ENCODE measurements at places on chromosomes 12 and 14.

DNA sequence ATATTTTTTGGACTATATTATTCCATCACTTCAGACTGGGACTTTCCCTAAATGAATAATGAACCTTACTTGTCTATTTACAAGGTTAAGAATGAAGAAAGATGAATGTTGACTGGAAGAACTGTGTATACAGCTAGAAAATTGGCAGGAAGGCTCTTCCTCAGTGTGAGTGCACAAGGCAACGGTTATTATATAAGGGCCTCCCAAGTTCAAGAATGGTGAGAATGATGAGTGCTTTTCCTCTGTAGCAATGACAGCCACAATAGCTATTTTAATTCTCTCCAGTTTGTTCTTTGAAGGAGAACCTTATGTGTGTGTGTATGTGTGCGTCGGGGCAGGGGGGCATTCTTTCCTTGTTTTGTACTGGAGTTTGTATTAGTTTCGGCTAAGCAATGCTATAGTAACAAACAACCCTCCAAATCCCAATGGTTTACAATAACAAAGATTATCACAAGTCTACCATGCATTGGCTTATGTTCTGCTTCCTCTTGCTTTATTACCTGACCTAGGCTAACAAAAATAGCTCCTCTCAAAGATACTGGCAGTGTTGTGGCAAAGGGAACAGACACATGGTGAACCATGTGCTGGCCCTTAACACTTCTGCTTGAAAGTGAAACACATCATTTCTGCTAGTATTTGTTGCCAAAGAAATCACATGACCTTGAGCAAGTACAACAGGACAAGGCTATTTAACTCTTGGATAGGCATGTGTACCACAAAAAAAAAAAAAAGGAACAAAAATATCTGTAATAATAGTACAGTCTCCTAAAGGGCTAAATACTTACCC is 139.5 kb downstream of the RMST start:
- no peak for DNase-seq

GRCh38 chr12:94560431-94561221 is 89.7 kb downstream of the TMCC3 start:
- DNase-seq: peak; percentile 35

DNA sequence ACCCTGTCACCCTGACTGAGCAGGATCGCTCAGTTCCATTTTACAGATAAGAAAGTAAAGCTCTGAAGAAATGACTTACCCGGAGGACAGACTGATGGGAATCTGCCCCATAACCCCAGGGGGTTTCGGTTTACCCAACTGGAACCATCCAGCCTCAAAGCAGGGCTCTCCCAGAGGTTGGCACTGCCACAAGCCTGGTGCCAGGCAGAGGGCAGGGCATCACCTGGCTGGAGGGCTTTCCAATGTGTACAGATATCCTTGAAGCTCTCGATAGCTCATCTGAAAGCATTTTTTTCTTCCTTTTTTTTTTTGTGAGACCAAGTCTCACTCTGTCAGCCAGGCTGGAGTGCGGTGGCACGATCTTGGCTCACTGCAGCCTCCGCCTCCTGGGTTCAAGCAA is 33.2 kb downstream of the STON2 start:
- no peak for DNase-seq

- DNase-seq: no peak
These were observed 73.3 kb downstream of the PTHLH start for GRCh38 chr12:27899151-27899661.

GRCh38 chr12:83461336-83461935 is 774.7 kb downstream of the TMTC2 start:
- DNase-seq: no peak

DNA sequence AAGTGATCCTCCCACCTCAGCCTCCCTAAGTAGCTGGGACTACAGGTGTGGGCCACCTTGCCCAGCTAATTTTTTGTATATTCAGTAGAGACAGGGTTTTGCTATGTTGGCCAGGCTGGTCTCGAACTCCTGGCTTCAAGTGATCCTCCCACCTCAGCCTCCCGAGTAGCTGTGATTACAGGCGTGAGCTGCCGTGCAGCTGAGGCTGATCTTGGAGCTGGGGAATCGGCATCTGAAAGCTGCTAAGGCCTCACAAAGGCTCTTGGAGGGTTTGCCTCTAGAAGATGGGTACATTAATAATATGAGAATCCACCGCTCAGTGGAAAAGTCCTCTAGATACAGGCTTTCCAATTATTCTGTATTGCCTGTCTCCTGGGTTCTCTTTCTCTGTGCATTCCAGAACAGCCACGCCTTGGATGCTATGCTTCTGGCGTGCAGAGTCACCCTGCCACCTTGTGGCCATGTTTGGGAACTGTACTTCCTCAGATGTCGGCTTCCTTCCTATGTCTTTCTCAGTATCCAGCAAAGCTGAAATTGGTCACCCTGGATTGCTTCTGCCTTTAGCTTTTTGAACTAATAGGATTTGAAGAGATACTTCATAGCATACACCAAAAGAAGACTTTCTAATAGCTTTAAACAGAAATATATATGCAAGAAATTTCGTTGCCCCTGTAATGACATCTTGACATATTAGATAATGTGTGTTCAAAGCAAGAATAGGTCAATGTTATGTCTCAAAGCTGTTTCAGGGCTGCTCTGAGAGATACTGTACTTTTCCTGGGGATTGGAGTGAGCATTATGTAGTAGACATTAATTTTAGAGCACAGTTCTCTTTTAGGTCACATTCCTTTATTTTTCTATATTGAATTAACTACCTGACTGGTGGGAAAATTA is 75.4 kb downstream of the SNAPC1 start:
- peak; percentile 80 for DNase-seq

DNA sequence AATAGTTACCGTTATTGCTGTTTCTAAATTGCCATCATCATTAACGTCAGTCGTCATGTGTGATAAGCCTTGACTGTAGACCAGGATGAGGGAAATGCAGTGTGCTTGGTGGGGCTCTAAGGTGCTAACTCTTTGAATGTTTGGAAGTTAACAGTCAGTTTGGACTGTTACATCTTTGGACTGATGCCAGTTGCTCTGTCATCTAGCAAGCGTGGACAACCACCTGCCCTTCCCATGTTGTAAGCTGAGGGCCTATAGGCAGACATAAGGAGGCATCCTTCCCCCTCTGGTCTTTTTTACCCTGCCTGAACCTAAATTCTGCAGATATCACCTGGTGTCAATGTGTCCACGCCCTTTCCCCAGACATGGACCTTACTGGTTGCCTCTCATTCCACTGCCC is 94.4 kb downstream of the PPP2R5C start:
- DNase-seq: no peak

- no peak for DNase-seq
These were observed 7.1 kb downstream of the NCOR2 start for GRCh38 chr12:124560146-124560890.

DNA sequence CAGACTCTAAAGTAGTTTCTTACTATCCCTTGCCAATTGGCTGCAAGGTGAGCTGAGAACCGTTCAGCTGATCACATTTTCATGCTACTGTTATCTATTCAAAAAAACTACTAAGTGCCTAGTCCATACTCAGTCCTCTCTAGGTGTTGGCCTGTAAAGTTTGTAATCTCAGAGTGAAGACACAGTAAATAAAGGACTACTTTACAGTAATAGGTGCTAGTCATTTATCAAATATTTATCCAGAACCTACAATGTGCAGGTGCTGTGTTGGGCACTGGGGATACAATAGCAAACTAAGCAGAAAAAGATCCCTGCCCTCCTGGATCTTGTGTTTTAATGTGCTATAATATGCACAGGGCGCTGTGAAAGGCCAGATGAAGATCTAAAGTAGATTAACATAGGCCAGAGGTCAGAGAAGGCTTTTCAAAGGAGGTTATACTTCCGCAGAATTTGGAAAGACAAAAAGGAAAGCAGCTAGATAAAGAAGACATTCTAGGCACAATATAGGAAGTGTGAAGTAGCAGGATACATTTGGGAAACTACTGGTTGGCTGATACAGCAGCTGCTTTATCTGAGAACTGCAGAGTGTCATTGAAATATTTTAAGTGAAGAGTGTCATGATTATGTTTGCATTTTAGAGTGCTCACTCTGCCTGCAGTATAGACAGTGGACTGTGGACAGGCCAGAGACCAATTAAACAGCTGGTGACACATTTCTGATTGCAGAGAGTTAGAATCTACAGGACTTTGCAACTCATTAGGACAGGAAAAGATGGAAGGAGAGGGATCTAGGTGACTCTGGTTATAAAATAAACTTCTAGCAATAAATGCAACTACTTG is 8.0 kb upstream of the ACTR10 start:
- DNase-seq: no peak

- no peak for DNase-seq
These were observed 410.6 kb upstream of the SOX5 start for GRCh38 chr12:24360057-24360456.

- no peak for DNase-seq
These were observed 72.5 kb upstream of the SLC38A2 start for GRCh38 chr12:46445093-46445492.

GRCh38 chr12:122987086-122987951 is 6.8 kb downstream of the ARL6IP4 start:
- no peak for DNase-seq

- no peak for DNase-seq
These were observed 4.7 kb downstream of the TDRD9 start for GRCh38 chr14:103932791-103933490.

GRCh38 chr12:122309564-122310121 is 43.3 kb upstream of the VPS33A start:
- no peak for DNase-seq

DNA sequence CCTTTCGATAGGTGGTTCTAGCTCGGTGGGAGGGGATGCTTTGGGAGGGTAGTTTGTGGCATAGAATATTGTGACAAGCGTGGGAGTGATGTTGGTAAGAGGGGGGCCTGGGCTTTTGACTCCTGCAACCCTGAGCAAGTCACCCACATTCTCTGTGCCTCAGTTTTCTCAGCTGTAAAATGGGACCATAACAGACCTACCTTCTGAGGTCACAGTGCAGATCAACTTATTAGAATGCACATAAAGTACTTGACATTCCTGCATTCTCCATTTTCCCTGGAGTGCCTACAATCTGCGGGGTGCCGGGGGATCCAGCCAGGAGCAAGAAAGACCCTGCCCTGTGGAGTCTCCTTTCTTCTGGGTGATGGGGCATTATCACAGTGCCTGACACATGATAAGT is 63.2 kb downstream of the SLC24A4 start:
- DNase-seq: no peak

- no peak for DNase-seq
These were observed 10.6 kb downstream of the CEP128 start for GRCh38 chr14:80930836-80931389.

DNA sequence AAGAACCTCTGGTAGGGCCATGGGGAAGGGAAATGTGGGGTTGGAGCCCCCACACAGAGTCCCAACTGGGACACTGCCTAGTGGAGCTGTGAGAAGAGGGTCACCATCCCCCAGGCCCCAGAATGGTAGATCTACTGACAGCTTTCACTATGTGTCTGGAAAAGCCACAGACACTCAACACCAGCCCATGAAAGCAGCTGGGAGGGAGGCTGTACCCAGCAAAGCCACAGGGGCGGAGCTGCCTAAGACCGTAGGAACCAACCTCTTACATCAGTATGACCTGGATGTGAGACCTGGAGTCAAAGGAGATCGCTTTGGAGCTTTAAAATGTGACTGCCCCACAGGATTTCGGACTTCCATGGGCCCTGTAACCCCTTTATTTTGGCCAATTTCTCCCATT is 97.8 kb downstream of the HMGA2 start:
- DNase-seq: no peak

GRCh38 chr14:37597538-37597913 is 2.1 kb downstream of the TTC6 start:
- DNase-seq: no peak

DNA sequence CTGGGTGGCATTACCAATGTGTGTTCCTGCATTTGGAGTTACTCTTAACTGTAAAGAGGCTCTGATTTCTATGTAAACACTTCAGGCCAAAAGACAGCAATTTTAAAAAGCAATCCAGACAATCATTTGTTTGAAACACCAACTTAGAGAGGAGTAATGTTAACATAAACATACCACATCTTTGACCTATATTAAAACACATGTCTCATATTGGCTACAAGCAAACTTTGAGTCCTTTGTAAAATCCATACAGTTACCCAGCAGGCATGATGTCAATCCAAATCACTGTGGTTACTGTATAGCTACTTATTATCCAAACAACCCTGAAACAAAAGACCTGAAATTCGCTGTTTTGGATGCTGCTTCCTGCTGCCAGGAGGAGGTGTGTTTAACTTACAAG is 7.5 kb upstream of the G2E3 start:
- no peak for DNase-seq

DNA sequence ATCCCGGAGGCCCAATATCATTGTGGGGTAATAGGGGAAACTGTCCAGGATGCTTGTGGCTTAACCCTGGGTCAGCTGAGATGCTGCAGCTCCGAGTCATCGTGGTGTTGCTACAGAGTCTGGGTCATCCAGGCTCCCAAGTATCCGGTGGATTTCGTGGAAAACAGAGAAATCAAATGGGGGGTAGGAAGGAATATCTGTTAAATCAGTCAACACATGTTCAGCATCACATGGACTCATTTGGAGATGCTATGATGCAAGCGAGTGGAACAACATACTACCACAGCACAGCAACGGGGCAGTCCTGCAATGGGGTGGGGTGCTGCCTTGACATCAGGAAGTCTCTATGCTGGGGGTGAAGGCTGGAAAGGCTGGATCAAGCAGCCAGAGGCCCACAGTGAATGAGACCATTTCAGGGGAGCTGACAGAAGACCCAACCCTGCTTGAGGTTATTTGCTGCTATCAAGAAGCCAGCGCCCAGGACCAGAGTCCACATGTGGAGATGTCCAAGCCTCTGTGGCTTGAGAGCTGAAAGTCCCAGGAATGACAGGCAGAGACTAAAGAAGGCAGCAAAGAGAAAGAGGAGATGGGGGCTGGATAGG is 22.9 kb downstream of the VDR start:
- DNase-seq: no peak

GRCh38 chr14:86672080-86672479 is 1142.1 kb downstream of the FLRT2 start:
- DNase-seq: no peak

DNA sequence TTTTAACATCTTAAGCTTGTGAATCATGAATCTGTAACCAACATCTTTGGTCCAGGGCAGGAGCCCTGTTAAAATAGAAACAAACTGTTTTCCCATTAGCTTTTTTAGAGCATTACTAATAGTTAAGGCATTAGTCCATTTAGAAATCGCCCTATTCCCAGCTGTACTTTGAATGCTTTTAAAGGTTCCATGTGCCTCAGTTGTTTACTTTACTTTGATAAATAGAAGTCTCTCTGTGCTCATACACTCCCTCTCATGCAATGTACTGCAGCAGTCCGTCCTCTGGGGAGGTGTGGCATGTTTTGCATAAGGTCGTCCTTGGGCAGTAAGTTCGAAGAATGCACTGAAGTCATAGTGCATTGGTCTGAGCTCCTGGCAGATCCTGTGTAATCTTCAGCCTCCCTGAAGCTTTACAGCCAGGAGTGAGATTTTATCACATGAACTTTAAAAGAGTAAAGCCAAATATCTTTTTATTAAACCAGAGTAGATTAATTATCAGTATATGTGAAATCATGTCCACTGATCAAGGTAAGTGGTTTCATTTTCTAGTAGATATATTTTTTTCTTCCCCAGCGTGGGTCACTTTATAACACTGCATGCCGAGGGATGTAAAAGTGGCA is 134.7 kb downstream of the FGD4 start:
- DNase-seq: peak; percentile 1

- no peak for DNase-seq
These were observed 16.1 kb downstream of the HCAR2 start for GRCh38 chr12:122687086-122687485.

All from HCT116 (cell line).